Stimulated activated CD8-positive, alpha-beta memory T cell treated with anti-CD3 and anti-CD28 coated beads, Interleukin-4, amount 100 ng/mL, for 1 hour (primary cell): ENCODE measurements at places on chromosomes 2 and 18.

DNA sequence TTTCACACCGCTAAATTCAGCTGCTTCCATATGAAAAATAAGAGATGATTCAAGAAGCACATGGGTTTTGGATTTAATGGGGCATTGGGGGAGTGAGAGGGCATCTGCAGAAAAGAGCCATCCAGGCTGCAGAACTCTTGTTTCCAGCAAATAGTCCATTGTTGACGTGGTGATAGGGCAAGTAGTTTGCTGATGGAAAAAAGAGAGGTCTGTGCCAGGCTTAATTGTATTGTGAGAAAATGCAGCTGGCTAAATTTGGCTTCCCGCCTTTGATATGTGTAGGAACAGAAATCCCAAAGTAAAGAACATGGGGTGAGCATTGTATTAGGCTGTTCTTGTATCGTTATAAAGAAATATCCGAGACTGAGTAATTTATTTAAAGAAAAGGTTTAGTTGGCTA, 199.5 kb downstream of the SETBP1 start:
- DNase-seq = no peak

GRCh38 chr18:63078471-63078870, 241.1 kb downstream of the BCL2 start:
- no peak for DNase-seq

DNA sequence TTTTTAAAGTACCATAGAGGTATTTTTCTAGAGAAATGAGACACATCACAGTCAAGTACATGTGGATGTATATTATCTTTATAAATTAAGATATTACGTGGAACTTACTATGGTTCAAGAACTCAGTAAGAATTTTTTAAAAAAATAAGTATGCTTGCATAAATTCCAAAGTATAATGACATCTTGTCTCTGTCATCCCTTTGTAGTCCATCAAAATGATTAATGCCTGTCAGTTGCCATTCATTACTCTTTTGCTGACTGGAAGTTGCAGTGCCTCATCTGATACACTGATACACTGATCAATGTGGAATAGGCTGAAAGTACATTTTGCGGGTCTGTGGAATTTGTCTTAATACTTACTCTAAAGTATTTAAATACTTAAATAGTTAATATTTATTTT, 177.2 kb downstream of the GALNT13 start:
- DNase-seq = no peak

GRCh38 chr2:144237830-144238627, 281.9 kb downstream of the ZEB2 start:
- DNase-seq = no peak

DNA sequence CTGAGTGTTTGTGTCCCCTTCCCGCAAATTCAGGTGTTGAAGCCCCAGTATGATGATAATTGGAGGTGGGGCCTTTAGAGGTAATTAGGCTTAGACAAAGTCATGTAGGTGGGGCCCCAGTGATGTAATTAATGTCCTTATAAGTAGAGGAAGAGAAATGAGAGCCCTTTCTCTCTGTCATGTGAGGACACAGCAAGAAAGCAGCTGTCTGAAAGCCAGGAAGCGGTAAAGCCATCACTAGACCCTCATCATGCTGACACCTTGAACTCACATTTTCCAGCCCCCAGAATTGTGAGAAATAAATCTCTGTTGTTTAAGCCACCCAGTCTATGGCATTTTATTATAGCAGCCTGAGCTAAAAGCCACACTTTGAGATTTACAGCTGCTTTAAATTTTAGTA, 1580.0 kb downstream of the LRP1B start:
- no peak for DNase-seq

GRCh38 chr2:42183775-42184174, 14.6 kb downstream of the EML4 start:
- no peak for DNase-seq

- DNase-seq = no peak
These were observed 1102.2 kb upstream of the GYPC start for GRCh38 chr2:125553768-125554167.

DNA sequence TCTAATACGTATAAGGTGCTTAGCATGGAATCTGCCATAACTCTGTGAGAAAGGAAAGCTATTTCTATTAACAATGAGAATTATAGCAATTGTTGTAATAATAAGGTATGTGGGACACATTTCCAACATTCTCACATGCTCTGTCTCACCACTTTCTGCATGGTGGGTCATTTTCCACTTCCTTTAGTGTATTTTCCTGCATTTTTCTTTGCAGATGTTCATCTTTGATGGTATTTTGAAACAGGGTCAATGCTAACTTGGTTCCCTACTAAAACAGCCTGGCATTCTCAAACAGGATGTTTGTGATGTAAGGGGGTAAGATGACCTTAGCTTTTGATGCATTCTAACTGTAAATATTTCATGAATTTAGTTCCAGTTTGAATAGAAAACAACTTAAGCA, 54.7 kb downstream of the MYO1B start:
- DNase-seq = no peak

GRCh38 chr2:46309052-46309953, 12.1 kb downstream of the EPAS1 start:
- DNase-seq = no peak

DNA sequence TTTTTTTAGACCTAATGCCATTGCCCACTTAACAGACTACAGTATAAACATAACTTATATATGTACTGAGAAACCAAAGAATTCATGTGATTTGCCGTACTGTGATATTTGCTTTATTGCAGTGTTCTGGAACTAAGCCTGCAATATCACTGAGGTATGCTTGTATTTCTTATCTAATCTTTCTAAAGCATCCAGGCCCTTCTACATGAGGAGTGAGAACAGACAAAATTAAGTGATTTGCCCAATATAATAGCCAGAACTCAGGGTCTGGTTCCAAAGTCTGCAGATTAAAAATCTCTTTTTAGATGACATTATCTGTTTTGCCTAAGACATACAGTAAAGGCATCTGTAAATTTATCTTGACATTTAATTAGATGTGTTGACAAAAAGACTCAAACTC, 41.9 kb downstream of the BMPR2 start:
- no peak for DNase-seq

DNA sequence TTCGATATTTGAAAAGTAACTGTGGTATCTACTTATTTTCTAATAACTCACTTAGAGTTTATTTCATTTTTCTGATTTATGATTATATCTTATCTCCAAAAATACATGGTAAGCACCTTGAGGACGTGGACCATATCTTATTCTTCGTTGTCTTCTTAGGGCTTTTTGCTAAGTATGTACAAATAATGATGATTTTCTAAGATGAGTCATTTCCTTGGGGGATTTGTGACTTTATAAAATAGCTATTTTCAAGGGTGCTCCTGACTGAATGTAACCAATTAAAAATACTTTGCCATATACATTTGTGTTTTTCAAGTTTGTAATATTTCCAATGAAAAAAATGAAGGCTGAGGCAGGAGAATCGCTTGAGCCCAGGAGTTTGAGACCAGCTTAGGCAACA, 56.3 kb downstream of the GREB1L start:
- DNase-seq = no peak

DNA sequence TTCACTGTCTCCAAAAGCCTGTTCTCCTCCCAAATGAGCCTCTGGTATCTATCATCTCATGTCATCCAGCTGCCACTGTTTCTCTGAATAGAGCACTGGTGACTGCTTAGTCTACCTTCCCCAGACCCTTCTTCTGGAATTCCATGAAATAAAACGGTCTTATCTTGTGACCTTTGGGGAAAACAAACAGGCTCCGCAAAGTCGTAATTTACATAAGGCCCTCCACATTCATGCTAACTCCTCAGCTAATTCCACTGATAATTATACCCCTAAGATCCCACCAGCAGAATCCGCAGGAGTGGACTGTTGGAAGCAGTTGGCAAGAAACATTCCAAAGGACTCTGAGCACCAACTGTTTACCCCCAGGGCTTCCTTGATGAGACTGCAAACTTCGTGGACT, 33.9 kb upstream of the CHN1 start:
- DNase-seq = no peak

DNA sequence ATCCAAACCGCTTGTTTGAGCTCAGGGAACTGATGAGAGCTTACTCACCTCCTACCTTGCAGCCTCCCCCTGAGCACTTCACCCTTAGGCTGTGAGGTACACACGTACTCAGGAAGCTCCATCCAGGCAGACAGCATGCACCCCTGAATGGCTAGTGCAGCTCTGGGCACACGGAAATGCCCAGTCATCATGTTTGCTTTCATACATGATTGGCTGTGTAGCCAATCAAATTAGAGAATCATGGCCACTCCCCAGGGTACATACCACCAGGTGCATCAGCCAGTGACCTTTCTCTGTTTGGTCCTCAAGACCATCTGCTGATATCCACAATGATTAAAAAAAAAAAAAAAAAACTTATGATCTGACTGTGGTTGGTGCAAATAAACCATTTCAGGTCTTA, 42.1 kb downstream of the RNF152 start:
- no peak for DNase-seq

DNA sequence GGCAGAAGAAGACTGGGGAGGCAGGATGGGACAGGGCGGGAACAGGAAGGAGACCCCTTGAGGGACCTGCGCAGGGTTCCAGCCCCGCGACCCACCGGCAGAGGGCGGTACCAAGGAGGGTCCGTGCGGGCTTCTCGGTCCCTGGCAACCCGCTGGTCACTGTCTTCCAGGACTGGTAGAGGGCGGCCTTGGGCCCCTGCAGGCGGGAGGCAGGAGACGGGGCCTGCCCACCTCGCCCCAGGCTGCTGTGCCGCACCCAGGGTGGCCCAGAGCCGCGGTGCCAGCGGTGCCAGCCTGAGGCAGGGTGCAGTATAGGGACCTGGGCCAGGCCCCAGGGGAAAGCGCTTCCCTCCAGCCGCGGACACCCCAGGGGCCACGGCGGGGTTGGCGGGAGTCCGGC, 34.5 kb downstream of the NEURL3 start:
- peak; percentile 14 for DNase-seq

DNA sequence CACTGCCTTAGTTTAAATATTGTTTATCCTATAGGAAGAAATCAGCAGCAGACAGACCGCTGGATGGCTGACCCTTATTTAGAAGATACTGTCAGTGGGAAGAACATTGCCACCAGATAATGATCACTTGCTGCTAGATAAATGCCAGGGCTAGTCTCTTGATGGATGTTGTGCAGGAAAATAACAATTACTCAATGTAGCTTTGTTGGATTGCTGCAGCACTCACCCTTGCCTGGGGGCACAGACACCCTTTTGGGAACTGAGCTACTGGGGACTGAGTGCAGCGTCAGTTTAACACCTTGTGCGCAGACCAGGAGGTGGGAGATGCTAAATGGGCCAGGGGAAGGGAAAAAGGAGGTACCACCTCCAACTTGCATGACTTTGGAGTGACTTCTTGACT, 64.2 kb upstream of the CAPN13 start:
- no peak for DNase-seq

GRCh38 chr18:62898359-62898758, 183.0 kb downstream of the PHLPP1 start:
- DNase-seq = no peak

DNA sequence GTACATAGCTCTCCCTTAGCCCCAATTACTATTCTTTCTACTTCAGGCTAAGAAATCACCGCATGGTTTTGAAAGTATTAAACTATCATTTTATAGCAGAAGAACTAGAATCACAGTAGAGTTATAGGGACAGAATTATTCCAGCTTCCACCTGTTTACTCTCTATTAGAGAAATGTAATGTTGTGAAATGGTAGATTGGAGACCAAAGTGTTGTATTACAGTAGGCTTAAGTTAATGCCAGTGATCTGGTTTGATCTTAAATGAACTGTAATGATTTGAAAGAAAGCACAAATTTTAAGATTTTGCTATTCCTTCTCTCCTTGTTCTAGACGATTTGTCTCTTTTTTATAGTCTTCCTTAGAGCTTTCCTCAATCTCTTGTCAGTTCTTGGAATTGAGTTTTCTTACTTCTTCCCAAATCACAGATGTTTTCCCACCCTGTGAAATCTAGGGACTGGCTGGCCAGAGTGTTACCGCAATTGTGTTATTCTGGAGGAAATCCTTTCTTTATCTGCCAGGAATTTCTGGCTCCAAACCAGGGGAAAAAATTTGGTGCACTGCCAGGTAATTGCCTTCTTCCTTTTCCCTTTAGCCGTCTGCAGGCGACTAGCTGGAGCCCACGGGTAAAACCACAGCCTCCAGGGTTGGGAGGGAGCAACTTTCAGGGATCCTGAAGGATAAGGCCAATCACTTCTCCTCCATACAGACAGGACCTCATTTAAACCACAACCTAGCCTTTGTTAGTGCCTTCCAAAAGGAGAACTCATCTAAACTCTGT, 51.7 kb downstream of the NOP58 start:
- DNase-seq = no peak

GRCh38 chr2:10325278-10326145, 22.8 kb downstream of the HPCAL1 start:
- DNase-seq = no peak

GRCh38 chr2:121173112-121173511, 111.9 kb downstream of the TFCP2L1 start:
- DNase-seq = no peak

GRCh38 chr2:121075641-121076497, 209.1 kb downstream of the TFCP2L1 start:
- DNase-seq = no peak

- DNase-seq = no peak
These were observed 80.2 kb upstream of the NEUROD1 start for GRCh38 chr2:181760521-181760920.

DNA sequence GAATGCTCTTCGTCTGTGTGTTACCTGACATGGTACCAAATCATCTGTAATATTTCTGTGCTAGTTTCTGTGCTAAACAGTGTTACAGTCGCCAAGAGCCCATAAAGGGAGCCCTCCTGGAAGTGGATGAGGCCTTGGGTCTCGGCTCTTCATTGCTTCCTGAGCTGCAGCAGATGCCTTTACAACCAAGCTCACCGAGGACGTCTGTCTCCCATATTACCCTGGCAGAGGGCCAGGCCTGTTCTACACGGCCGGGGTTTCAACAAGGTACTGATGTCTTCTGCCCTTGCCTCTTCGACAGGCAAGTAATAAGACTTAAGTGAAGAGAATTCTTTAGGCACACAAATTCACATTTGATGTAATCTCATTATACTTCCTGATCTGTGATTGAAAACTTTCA, 16.8 kb downstream of the RPL31 start:
- no peak for DNase-seq

DNA sequence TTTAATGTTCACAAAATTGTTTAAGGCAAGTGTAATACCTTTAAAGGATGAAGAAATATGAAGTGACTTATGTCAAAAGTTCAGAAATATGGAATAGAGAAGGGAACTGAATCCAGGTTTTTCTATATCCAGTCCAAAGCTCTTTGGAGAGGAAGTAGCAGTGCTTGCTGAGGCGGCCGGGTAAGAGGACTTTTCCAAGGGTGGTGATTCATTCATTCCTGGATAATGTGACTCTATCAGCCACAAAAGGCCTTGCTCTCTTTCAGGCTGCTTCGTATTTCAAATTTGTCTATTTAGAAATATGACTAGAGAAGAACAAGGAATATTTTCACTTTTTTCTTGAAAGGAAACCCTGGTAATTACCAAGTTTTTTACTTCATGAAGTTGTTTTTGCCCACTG, 830.1 kb upstream of the ZEB2 start:
- no peak for DNase-seq

GRCh38 chr2:75525434-75526310, 35.1 kb downstream of the EVA1A start:
- no peak for DNase-seq

GRCh38 chr2:192005211-192005610, 158.3 kb upstream of the CAVIN2 start:
- no peak for DNase-seq
